Skin of body (tissue), 3 donors: ENCODE measurements at places on chromosomes 11 and 22. TPM values are rescaled to one million over a fixed set of nuclear protein-coding genes. Genes with fewer than 3 reads are reported as not detected.

XKR3 gene
- total RNA-seq: not detected

TMEM45B gene
- total RNA-seq: 7.6 TPM

ACTN3 gene
- 13.5 TPM for total RNA-seq

MRPL11 gene
- total RNA-seq: 18.8 TPM

TEX54 gene
- total RNA-seq: not detected

SCGB1D2 gene
- total RNA-seq: not detected

GRCh38 chr11:13207665-13208594 is 69.7 kb upstream of the BMAL1 start:
- DNase-seq: peak; percentile 52

DNA sequence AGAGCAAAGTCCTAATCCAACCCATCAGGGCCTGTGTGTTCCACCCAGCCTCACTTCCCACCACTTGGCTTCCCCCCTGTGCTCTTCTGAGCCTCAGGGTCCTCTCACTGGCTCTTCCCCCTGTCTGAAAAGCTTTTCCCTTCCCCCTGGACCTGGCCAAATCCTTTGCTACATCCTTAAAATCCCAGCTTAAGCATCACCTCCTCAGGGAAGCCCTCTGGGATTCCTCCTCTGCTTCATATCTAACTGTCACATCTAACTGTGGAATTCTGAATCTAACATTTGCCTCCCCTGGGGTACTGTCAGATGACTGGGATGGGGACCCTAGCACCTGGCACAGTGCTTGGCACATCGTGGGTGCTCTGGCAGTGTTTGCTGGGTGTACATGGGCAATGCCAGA is 985 bp downstream of the CACNA1I start:
- no peak for DNase-seq

DNA sequence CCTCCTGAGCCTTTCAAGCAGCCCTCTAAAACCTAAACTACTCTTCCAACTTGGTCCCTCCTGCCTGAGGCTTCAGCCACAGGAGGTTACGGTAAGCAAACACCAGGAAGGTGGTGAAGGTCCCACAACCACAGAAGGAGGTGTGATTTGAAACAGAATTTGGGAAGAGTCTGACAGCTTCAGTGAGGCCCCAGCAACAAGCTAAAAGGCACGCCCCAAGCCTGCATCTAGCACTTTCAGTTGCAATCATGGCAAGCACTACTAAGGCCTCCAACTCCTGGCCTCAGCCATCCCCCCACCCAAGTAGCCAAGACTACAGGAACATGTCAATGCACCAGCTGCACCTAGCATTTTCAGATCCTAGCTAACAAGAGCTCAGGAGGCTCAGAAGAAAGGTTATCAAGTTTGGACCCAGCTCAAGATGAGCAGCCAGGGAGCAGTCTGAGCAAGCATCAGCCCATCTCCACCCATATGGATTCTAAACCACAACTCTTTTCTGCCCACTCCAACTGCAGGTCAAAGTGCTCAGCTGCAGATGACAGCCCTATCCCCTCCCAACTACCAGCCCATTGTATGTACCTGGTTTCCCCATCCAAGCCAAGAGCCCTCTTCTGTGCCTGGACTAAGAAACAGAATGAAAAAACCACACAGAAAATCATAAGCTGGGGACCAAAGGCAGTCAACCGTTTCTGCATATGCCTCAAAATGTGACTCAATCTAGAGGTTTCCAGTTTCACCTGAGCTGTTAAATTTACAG is 10.4 kb upstream of the AHNAK start:
- DNase-seq: no peak

GRCh38 chr11:59040607-59041006 is 45.5 kb upstream of the GLYATL1B start:
- no peak for DNase-seq

- no peak for DNase-seq
Observed at GRCh38 chr11:64900263-64900678, 16.7 kb downstream of the ATG2A start.

DNA sequence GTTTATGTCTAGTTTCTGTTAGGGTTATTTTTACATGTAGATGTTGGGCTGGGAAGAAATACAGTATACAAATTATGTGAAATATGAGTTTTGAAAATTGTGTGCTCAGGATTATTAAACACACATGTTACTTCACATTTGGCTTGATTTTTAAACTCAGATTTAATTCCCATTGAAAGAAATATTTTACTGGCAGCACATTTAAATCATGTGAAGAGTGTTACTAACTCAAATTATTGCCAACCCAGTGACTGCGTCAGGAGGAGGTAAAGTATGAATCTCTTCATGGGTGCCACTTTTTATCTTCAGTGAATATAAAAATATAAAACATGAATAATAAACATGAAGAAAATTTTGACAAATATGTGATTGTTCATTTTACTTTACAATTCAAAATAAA is 457.5 kb upstream of the CCDC179 start:
- DNase-seq: peak; percentile 20

DNA sequence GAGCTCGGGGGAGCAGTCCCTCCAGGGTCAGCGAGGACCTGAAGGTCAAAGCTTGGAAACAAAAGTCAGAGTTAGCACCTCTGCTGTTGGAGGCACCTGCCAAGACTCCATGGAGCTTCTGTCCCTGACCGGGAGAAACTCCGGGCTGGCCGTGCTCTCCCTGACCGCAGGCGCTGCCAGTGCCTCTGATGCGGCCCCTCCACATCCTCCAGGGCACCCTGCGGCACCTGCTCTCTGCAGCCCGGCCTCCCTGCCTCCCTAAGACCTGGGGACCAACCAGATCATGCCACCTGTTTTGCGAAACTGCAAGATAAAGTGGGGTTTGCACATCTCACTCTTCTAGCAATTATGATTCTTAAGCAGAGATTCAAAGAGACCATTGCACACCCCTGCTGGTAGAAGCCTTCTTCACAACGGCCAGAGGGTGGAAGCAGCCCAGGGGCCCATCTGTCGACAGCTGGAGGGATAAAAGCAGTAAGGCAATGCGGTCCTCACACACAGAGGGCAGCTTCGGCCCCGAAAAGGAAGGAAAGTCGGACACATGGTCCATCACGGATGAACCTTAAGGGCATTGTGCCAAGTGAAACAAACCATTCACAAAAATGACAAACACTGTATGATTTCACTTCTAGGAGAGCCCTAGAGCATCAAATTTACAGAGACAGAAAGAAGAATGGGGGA is 477.1 kb downstream of the BRD1 start:
- DNase-seq: no peak

DNA sequence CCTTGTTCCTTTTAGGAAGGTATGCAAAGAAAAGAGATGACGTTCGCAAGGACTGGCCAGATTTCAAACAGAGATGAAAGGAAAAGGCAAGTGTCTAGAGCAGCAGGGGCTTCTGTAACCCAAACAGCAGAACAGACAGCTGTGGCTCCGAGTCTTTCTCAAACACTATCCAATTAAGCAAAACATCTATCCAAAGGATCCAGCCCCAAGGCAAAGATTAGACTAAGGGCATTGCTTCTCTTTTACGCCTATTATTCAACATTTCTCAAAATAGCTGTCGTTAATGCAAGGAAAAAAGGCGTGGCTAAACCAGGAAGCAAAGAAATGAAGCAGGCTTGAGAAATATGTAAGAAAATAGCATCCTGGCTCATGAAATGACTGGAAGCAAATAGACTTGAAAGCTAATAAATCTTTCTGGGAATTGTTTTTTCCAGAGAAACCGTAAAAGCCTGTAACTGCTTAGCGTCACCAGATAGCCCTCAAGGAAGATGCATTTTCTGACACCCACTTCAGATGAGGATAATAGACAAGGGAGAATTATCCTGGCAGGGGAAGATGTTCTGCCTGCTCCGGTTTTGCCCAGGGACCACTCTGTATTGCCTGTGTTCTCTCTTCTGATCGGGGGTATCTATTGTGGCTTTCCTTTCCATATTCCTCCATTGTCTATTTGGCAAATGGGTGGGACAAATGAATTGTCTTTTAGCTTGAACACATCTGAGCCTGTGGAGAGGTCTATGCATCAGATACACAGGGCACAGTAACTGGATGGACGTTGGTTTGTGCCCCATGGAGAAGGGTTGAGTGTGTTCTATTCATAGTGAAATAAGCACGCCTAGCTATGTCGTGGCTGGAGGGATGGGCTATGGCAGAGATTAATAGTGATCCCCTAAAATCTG is 20.2 kb downstream of the C11orf96 start:
- no peak for DNase-seq

GRCh38 chr11:134170919-134171281 is 52.9 kb downstream of the NCAPD3 start:
- no peak for DNase-seq

GRCh38 chr11:26905368-26905767 is 88.5 kb upstream of the FIBIN start:
- no peak for DNase-seq

DNA sequence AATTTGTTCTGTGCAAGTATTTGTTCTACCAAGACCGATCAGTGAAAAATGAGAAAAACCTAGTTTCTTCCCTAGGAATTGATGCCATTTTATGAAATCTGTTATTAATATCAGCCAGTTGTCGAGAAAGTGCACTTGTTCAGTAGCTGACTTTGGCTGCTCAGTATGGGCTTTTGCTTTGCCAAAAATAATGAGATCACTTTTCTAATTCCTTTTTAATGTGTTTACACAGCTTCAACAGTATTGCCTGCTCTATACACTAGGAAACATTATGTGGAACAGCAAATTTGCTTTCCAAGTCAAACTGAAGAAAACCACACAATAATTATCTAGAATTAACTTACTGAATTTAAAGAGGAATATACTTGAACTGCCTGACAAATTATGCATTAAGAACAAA is 34.4 kb downstream of the SCUBE2 start:
- DNase-seq: peak; percentile 84

GRCh38 chr11:69012092-69013008 is 696 bp downstream of the MRGPRF start:
- peak; percentile 68 for DNase-seq

DNA sequence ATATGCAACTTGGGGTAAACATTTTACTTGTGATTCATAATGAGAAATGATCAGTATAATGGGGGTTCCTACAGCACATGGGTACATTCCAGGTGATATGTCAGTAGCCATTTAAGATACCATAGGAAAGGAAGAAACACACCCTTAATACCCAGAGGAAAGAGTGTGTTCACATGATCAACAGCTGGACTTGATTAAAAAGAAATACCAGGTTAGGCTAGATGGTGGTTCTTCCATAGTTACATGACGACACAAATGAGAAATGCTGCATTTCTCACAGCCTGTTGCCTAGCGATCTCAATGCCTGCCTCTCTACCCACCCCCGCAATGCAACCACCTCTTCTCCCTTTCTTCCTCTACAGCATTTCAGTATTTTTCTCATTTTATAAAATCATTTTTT is 96.8 kb downstream of the TTC28 start:
- peak; percentile 55 for DNase-seq

GRCh38 chr22:17267661-17268330 is 48.6 kb upstream of the ADA2 start:
- no peak for DNase-seq

DNA sequence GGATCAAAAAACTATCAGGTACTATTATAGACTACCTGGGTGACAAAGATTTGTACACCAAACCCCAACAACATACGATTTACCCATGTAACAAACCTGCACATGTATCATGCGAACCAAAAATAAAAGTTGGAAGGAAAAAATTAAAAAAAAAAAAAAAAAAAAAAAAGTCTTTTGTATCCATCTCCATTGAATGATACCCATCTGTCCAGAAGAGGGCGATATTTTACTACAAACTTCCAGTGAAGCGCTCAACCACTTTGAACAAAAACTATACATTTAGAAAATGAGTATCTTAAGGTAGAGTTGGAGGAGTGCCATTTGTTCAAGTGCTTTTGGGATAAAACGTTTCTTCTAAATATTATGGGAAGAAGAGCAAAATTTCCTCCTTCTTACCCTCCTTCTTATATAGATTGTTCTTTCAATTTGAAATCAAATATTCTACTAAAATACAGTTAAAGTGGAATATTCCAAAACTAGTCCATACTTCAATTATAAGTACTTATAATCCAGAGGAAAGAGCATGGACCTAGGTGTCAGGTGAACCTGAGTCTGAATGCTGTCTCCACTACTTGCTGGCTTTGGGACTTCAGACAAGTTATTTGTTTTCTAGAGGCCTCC is 23.3 kb downstream of the ARL14EP start:
- peak; percentile 26 for DNase-seq
